ENCODE measurements at places on chromosomes 6 and 20. TPM values are rescaled to one million over a fixed set of nuclear protein-coding genes. Genes with fewer than 3 reads are reported as not detected.
A peak's percentile ranks its signal among the peaks of the same experiment; 100 is the strongest.

GRCh38 chr20:41818991-41819390 is 200.8 kb upstream of the CHD6 start:
- no peak overlapping the region for H3K4me3 ChIP-seq
- no peak overlapping the region for H3K27ac ChIP-seq
- DNase-seq = no peak
- no peaks in the 10 kb centered on the region for H3K27me3 ChIP-seq

DNA sequence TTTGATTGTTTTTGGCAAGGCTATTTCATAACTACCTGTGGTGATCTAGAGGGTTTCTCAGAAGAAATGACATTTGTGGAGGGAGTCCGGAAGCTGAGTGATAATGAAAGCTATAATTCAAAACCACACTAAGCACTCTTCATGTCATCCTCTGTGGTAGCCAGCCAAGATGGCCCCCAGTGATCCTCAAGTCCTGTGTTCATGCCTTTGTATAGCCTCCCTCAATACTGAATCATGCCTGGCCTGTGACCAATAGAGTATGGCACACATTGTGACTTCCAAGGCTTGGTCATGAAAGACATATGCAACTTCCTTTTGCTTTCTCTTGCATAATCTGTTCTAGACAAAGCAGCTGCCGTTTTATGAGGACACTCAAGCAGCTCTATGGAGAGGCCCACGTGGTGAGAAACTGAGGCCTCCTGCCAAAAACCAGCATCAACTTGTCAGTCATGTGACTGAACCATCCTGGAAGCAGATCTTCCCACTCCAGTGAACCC is 12.8 kb upstream of the DNAAF9 start:
- no peaks in the 10 kb centered on the region for H3K36me3 ChIP-seq
- H3K4me1 ChIP-seq = no peaks in the 10 kb centered on the region
- no peak overlapping the region for H3K4me3 ChIP-seq
- no peak overlapping the region for H3K27ac ChIP-seq

The EDN1 gene
- 12.8 TPM for total RNA-seq

The EYA2 gene
- total RNA-seq = 17.2 TPM

- H3K4me1 ChIP-seq = no peaks in the 10 kb centered on the region
- no peak overlapping the region for H3K27ac ChIP-seq
- no peak for DNase-seq
These were observed 268.5 kb upstream of the QKI start for GRCh38 chr6:163146036-163146435.

- no peaks in the 10 kb centered on the region for H3K27me3 ChIP-seq
- DNase-seq = no peak
- H3K4me3 ChIP-seq = no peak overlapping the region
These were observed 162.3 kb downstream of the MRPL14 start for GRCh38 chr6:43964659-43965570.

DNA sequence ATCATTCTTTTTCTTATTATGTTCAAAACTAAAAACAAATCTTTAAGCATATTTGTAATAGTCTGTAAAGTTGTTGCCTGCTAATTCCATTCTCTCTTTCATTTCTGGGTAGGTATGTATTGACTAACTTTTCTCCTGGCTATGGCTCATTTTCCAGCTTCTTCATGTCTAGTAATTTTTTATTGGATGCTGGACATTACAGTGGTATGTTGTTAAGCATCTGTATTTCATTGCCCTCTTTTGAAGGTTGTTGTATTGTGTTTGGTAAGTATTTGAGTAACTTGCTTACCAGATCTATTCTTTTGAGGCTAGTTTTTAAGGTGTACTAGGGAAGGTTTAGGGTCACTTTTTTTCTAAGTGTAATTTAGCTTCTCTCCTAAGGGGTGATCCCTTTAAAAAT is 230.9 kb downstream of the TTLL2 start:
- no peaks in the 10 kb centered on the region for H3K36me3 ChIP-seq
- H3K4me3 ChIP-seq = no peak overlapping the region
- H3K4me1 ChIP-seq = peaks cover 22% of the 10 kb centered on the region
- no peak for DNase-seq
- H3K27me3 ChIP-seq = no peaks in the 10 kb centered on the region

The PAX1 gene
- not detected for total RNA-seq

- no peak overlapping the region for H3K4me3 ChIP-seq
- DNase-seq = no peak
- H3K27ac ChIP-seq = no peak overlapping the region
- no peaks in the 10 kb centered on the region for H3K4me1 ChIP-seq
- H3K36me3 ChIP-seq = no peaks in the 10 kb centered on the region
- no peaks in the 10 kb centered on the region for H3K27me3 ChIP-seq
These were observed 117.4 kb upstream of the ARID1B start for GRCh38 chr6:156659822-156660198.

DNA sequence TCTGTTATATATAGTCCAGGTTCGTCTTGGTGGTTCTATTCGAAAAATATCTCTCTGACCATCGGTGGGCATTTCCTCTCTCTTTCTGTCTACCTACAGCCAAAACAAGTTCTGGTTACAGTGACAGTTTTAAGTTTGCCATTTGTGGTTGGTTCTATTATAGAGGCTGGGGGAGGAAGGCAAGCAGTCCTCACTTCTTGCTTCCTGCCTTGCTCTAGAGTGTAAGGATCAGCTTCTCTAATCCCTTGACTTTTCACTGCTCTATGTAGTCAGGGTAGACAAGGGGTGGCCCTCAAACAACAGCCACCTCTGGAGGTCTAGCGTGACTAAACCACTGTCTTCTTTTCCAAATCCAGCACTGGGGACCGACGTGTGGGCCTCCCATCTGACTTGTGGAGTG is 16.1 kb downstream of the E2F3 start:
- no peaks in the 10 kb centered on the region for H3K27me3 ChIP-seq
- no peak overlapping the region for H3K27ac ChIP-seq
- no peaks in the 10 kb centered on the region for H3K4me1 ChIP-seq
- H3K36me3 ChIP-seq = no peaks in the 10 kb centered on the region

GRCh38 chr6:128446497-128446896 is 73.9 kb downstream of the PTPRK start:
- H3K27me3 ChIP-seq = no peaks in the 10 kb centered on the region
- no peak overlapping the region for H3K4me3 ChIP-seq
- H3K36me3 ChIP-seq = no peaks in the 10 kb centered on the region

DNA sequence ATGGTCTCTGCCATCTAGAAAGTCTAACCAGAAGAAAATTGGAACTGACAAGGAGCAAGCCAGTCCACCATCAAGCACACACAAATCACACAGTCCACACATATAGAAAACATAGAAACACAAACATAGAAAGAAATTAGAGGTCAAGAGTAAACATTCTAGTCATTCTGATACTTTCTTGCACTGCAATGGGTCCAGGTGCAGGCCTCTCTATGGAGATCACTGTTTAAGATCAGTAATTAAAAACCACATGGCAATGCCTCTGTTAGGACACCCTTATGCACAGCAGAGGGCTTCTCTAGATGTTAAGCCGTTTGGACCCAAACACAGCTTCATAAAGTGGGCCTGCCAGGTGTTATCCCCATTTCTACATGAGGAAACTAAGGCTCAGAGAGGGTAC is 42.8 kb upstream of the SLC22A23 start:
- no peaks in the 10 kb centered on the region for H3K4me1 ChIP-seq
- no peaks in the 10 kb centered on the region for H3K27me3 ChIP-seq
- no peak for DNase-seq
- no peak overlapping the region for H3K27ac ChIP-seq
- no peaks in the 10 kb centered on the region for H3K36me3 ChIP-seq

The TREML4 gene
- total RNA-seq = not detected

The ZC2HC1B gene
- total RNA-seq = 16.9 TPM

The TAGAP gene
- total RNA-seq = 1.1 TPM

DNA sequence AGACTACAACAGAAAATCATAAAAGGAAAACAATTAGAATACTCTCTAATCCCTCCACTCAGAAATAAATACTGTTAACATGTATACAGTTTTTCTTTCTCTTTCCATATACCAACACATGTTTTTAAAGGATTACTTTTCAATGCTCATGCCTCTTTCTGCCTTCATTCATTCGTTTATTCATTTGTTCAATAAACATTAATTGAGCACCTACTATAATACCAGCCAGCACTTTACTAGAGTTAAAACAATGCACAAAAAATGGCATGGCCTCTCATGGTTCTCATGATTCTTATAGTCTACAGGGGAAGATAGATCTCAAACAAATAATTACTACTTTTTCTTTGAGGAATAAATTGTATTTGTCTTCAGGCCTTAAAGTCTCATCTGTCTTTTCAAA is 70.3 kb upstream of the RIPOR2 start:
- no peaks in the 10 kb centered on the region for H3K27me3 ChIP-seq
- H3K36me3 ChIP-seq = no peaks in the 10 kb centered on the region
- no peak overlapping the region for H3K4me3 ChIP-seq
- DNase-seq = no peak

DNA sequence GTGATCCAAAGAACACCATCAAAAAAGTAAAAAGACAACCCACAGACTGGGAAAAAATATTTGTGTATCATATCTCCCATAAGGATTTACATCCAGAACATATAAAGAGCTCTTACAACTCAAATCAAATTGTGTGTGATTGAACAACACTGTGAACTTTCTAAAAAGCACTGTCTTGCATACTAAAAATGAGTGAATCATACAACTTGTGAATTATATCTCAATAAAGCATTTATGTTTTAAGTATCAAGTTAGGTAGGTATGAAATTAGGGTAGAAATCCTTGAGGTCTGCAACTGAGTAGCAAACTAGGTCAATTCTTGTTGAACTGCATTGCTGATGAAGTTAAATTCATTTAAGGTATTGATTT is 14.1 kb downstream of the SAMHD1 start:
- peaks cover 71% of the 10 kb centered on the region for H3K4me1 ChIP-seq
- no peak for DNase-seq

GRCh38 chr20:12984863-12985262 is 23.9 kb upstream of the SPTLC3 start:
- no peak overlapping the region for H3K4me3 ChIP-seq
- no peaks in the 10 kb centered on the region for H3K27me3 ChIP-seq

The SLC22A2 gene
- 0.24 TPM for total RNA-seq

The TCP11 gene
- 639 TPM for total RNA-seq

GRCh38 chr6:155026022-155026705 is 31.0 kb downstream of the TIAM2 start:
- H3K4me1 ChIP-seq = peaks cover 8% of the 10 kb centered on the region
- no peaks in the 10 kb centered on the region for H3K27me3 ChIP-seq
- no peak overlapping the region for H3K4me3 ChIP-seq
- H3K27ac ChIP-seq = no peak overlapping the region
- H3K36me3 ChIP-seq = no peaks in the 10 kb centered on the region
- DNase-seq = no peak

The GCLC gene
- total RNA-seq = 44.4 TPM

DNA sequence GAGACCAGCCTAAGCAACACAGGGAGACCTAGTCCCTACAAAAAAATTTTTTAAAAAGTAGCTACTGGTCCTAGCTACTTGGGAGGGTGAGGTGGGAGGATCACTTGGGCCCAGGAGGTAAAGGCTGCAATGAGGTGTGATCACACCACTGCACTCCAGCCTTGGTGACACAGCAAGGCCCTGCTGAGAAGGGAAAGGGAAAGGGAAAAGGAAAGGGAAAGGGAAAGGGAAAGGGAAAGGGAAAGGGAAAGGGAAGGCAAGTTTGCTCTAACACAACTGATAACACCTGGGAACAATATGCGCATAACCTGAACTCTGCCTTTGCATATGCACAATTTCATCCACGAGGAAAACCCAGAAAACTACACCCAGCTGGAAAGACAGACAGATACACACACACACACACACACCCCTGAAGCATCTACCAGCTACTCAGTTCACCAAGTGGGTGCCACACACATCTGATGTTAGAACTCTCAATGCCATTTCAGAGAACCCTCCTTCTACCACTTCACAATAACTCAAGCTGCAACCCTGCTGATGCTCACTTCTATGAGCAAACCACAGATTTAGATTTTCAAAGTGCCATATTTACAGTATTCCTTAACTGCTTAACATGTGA is 19.1 kb downstream of the B4GALT5 start:
- no peaks in the 10 kb centered on the region for H3K27me3 ChIP-seq
- no peak overlapping the region for H3K4me3 ChIP-seq
- no peaks in the 10 kb centered on the region for H3K36me3 ChIP-seq
- DNase-seq = no peak

- H3K27me3 ChIP-seq = no peaks in the 10 kb centered on the region
- DNase-seq = no peak
- H3K27ac ChIP-seq = no peak overlapping the region
- H3K4me3 ChIP-seq = no peak overlapping the region
These were observed 62.3 kb upstream of the TMEM181 start for GRCh38 chr6:158497620-158498019.

- H3K27me3 ChIP-seq = no peaks in the 10 kb centered on the region
- no peak for DNase-seq
- no peaks in the 10 kb centered on the region for H3K4me1 ChIP-seq
- no peaks in the 10 kb centered on the region for H3K36me3 ChIP-seq
- H3K27ac ChIP-seq = no peak overlapping the region
- no peak overlapping the region for H3K4me3 ChIP-seq
These were observed 28.3 kb upstream of the PDYN start for GRCh38 chr20:2022163-2022562.

GRCh38 chr20:41169162-41169690 is 31.9 kb downstream of the PLCG1 start:
- H3K27ac ChIP-seq = no peak overlapping the region
- H3K36me3 ChIP-seq = no peaks in the 10 kb centered on the region
- no peaks in the 10 kb centered on the region for H3K27me3 ChIP-seq

DNA sequence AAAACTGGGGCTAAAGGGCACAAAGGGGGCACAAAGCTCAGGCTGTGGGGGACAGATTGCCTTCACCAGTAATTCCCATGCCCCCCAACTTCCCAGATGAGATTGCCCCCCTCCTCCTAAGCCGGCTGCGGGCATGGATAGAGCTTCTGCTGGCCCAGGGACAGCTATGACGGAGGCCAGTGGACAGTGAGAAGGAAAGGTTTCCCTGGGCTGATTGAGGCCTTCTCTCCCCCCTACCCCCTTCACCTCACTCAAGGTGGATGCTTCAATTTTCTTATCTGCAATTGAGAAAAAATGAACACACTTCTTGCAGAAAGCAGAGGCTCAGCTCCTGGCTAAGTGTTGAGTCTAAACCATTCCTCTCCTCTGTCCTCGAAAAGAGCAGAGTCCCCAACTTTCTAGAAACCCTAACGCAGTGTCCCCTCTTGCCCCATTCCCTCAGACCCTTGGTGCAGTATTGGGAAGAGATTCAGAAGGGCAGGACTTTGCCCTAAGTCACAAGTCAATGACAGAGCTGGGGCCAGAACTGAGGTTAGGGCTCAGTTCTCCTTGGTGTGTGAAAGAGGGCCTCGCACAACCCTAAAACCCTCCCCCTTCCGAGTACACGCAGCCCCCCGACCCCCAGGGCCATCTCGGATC is 808 bp downstream of the SDC4 start:
- no peaks in the 10 kb centered on the region for H3K27me3 ChIP-seq
- peaks cover 14% of the 10 kb centered on the region for H3K4me1 ChIP-seq
- H3K27ac ChIP-seq = peak overlapping the region; percentile 80
- H3K36me3 ChIP-seq = no peaks in the 10 kb centered on the region

DNA sequence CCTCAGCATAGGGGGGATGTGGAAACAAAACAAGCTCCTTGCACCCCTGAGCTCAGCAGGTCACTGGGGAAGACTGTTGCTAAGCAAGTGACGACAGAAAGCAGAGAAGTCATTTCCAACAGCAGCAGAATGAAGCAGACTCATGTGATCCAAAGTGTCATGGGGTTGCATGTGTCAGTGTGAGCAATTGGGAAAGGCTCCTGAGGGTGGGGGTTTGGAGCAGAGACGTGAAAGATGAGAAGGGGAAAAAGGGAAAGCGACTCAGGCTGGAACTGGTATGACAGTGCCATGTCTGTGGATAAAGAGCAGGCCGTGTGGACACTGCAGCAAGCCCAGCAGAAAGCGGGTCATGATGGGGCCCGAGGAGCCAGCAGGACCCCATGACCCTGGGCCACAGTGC is 363.9 kb downstream of the PREX1 start:
- H3K27ac ChIP-seq = no peak overlapping the region
- H3K36me3 ChIP-seq = no peaks in the 10 kb centered on the region
- no peaks in the 10 kb centered on the region for H3K27me3 ChIP-seq
- H3K4me3 ChIP-seq = no peak overlapping the region
- no peaks in the 10 kb centered on the region for H3K4me1 ChIP-seq
